Pons (tissue), 1 donor: ENCODE measurements at places on chromosomes 2 and 18.
A peak's percentile ranks its signal among the peaks of the same experiment; 100 is the strongest.

DNA sequence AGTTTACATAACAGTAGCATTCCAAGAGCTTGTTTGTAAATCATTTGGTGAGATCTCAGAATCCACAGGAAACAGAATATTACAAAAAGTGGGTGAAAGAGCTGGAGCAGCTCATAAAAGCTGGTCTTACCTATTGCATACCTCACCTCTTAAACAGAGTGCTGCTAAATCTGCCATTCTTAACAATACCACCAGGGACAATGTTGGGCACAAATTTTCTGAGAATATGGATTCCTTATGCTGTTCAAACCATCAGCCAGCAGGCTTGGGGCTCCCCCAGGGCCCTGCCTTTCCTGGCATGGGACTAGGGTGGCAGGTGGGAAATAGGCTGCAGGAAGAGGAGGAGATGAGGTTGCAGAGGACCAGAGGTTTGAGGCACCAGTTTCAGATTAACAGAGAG is 55.6 kb downstream of the TGFA start:
- DNase-seq = no peak

GRCh38 chr18:7333025-7333562 is 102.2 kb downstream of the LRRC30 start:
- no peak for DNase-seq

GRCh38 chr2:61710711-61711110 is 143.1 kb downstream of the FAM161A start:
- no peak for DNase-seq

GRCh38 chr18:75139226-75139911 is 69.6 kb downstream of the PTGR3 start:
- no peak for DNase-seq

DNA sequence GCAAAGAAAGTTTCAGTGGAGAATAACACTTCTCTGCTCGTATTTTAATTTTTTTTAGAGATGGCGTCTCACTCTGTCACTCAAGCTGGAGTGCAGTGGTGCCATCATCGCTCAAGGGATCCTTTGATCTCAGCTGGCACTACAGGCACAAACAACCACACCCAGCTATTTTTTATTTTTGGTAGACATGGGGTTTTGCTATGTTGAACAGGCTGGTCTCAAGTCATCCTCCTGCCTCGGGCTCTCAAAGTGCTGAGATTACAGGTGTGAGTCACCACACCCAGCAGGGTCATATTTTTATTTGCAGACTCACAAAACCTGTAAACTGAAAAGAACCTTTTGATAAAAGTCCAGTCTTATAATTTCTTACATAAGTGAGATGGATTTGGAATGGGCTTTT is 2.6 kb downstream of the TRAK2 start:
- no peak for DNase-seq

DNA sequence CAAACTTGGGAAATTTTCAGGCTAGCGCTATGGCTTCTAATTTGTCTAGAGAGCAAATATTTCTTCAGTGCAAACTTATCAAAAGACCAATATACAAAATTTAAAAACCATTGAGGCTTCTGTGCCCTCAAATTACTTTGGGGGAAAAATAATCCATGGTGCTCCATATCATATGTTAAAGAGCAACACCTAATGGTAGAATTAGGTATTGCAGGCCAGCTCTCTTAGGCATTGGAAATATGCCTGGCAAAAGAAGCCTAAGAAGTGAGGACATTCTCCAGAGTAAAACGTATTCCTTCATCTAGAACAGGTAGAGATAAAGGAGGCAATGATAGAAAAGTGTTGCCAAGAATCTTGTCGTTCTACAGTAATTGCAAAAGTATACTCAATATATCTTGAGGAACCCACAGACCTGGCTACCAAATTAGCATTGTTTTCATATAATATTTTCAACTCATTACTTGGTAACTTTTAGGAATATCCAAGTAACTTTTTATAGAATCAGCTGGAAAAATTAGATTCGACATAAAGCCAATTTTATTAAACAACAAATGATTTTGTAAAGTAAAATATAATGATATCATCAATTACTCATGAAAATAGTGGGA is 401.1 kb downstream of the BCL11A start:
- DNase-seq = no peak

GRCh38 chr2:183349091-183349490 is 224.8 kb downstream of the NUP35 start:
- peak; percentile 56 for DNase-seq

GRCh38 chr2:10541775-10542432 is 93.8 kb upstream of the ODC1 start:
- DNase-seq = no peak

DNA sequence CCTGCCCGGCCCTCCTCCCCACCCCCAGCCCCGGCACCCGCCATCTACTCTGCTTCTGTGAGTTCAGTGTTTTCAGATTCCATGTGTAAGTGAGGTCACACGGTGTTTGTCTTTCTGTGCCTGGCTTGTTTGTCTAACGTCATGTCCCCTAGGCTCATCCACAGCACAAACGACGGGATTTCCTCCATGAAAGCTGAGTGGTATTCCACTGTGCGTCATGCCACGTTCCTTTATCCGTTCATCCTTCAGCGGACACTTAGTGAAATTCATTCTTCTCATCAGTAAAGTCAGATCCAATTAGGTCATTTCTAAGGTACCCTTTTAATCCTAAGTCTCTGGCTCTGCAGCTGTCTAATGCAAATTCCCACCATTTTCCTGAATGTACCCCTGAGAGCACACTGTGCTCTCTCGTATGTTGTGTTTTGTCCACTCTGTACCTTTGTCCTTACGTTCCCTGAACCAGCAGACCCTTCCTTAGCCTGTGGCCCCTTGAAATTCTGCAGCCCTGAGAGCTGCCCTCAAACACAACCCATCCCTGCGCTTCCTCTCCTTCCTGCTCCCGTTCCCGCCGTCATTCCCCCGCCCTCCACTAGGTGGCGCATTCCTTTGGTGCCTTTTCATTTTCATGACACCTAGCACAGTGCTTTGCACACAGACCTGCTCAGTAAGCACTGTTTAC is 44.1 kb downstream of the TRAPPC12 start:
- DNase-seq = no peak

DNA sequence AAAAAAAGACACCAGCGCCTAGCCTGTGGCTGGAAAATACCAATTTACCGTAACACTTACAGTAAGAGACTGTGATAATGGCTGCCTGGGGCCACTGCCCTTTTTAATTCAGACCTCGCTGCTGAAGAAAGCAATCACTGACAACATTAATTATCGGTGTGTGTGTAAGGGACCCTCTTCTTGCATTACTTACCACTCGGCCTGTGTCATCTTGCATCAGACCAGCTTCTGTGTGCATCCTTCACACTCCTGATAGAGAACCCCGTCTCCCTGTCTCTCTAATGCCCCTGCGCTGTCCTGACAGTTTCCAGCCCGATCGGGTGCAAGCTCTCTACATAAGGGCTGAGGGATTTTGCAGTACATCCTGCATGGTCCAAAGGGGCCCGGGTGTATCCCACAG is 124.4 kb downstream of the ZNF516 start:
- DNase-seq = no peak

DNA sequence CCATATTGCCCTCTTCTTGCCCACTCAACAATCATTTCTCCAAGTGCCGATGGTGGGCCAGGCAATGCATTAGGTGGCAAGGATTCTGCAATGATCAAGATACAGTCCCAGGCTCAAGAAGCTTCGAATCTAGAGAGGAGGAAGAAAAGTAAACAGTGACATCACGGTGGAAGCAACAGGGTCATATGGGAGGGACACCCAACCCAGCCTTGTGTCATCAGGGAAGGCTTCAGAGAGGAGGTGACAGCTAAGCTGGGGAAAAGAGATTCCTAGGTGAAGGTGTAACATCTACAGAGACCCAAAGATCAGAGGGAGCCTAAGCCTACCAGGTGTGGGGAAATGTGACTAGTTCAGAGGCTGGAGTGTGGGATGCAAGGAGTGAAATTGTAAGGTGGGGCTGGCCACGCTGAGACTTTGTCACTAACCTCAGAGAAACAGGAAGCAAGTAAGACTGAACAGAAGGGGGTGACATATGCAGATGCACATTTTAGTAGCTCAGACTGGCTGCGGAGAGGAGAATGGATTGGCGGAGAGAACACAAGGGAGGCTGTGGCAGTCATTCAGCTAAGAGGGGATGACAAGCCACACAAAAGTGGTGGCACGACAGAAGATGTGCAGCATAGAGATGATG is 104.9 kb downstream of the ANKRD44 start:
- no peak for DNase-seq
